Calu3 (cell line): ENCODE measurements at places on chromosomes 5 and 9. TPM values are rescaled to one million over a fixed set of nuclear protein-coding genes. Genes with fewer than 3 reads are reported as not detected.

Gene SLC9A3
- 1.1 and 2.0 TPM in 2 replicates for total RNA-seq

Gene SLC46A2
- total RNA-seq = not detected in 2 replicates

DNA sequence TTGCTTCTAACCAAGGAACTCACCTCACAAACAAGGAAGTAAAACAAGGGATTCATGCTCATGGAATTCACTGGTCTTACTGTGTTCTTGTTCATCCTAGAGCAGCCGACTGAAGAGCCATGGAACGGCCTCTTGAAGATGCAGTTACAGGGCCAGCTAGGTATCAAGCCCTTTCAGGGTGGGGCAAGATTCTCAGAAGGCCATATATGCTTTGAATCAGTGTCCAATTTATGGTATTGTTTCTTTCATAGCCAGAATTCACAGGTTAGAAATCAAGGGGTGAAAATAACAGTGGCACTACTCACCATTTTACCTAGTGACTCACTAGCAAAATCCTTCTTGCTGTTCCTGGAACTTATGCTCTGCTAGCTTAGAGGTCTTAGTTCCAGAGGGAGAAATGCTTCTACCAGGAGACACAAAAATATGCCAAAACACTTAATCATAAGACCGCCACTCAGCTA lies 159.5 kb upstream of the CDH10 start:
- no peak overlapping the region for H3K27ac ChIP-seq
- no peaks in the 10 kb centered on the region for H3K36me3 ChIP-seq
- no peaks in the 10 kb centered on the region for H3K27me3 ChIP-seq
- H3K4me1 ChIP-seq = no peaks in the 10 kb centered on the region
- H3K4me3 ChIP-seq = no peak overlapping the region

DNA sequence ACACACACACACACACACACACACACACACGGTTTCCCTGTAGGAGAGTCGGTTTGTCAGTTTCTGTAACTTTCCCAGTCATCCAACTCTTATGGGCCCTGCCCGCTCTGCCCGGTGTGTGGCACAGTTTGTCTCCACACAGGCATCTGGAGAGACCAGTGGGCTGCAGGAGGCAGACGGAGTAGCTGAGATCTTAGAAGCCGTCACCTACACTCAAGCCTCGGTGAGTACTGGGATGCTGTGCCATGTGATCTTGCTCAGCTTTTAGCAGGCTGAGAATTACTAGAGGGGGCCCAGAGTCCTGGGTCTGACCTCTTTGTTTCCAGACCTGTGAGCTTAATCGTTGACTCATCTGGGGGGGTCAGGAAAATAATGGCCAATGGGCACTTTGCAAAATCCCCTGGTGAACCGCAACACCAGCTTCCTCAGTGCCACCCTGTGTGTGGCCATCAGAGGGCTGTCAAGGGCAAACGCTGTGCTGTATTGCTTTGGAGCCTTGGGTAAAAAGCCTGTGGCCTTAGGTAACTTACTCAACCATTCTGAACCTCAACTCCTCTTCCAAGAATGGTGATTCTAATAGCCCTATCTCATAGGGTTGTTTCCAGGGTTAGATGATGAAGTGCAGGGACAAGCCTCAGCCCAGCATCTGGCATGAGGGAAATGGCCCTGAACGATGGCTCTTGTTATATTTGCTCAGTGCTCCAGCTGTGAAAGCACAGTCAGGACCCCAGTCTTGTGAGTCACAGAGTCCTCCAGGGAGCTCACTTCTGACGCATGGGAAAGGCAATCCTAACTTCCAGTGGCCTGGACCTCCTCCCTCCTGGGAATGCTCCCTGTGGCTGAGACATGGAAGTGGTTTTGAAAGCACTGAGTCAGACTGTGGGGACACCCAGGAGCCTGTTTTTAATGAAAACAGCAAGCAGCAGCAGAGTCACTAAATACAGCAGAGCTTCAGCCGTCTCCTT lies 45.6 kb downstream of the COL15A1 start:
- H3K27me3 ChIP-seq = peaks cover 53% of the 10 kb centered on the region
- H3K27ac ChIP-seq = no peak overlapping the region
- DNase-seq = no peak
- no peaks in the 10 kb centered on the region for H3K36me3 ChIP-seq

Gene RABGAP1
- total RNA-seq = 55.7 and 57.9 TPM in 2 replicates

DNA sequence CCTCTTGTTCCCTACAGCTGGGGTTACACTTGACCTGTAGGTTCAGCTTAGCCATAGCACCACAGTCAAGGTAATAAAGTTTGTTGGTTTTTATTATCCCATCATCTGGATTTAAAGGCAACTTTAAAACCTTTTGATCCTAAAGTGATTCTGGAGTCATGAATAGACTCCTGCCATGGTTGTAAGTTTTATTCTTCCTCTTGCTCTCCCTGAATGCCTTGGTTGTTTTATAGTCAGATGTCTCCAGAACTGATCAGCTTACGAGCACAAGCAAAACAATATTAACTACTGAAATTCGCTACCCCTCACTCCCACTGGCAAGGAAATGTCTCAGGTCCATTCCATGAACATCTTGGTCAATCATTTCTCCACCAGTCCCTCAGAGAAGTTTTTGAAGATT lies 1328.6 kb downstream of the PTPRD start:
- H3K4me3 ChIP-seq = no peak overlapping the region
- H3K27ac ChIP-seq = no peak overlapping the region
- H3K36me3 ChIP-seq = no peaks in the 10 kb centered on the region
- H3K27me3 ChIP-seq = no peaks in the 10 kb centered on the region
- H3K4me1 ChIP-seq = no peaks in the 10 kb centered on the region
- no peak for DNase-seq

- no peaks in the 10 kb centered on the region for H3K27me3 ChIP-seq
- peaks cover 6% of the 10 kb centered on the region for H3K36me3 ChIP-seq
- H3K4me1 ChIP-seq = peaks cover 38% of the 10 kb centered on the region
- H3K27ac ChIP-seq = peak overlapping the region; percentile 82
Measured at GRCh38 chr9:69898714-69899209, 78.1 kb downstream of the CFAP95 start.

DNA sequence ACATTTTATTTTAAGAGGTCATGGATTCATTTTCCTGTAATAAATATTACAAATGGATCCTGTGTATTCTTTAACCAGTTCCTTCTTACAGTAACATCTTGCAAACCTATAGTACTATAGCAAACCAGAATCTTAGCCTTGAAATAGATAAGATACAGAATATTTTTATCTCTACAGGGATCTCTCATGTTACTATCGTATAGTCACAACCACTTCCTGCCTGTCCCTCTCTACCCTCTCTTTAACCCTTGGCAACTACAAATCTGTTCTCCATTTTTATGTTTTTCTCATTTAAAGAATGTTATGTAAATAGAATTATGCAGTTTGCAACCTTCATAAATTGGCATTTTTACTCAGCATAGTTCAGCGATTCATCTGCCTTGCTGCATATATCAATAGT lies 454.0 kb downstream of the DIRAS2 start:
- H3K4me3 ChIP-seq = no peak overlapping the region
- no peaks in the 10 kb centered on the region for H3K36me3 ChIP-seq
- no peaks in the 10 kb centered on the region for H3K27me3 ChIP-seq
- H3K27ac ChIP-seq = no peak overlapping the region
- no peaks in the 10 kb centered on the region for H3K4me1 ChIP-seq

Gene ADAMTS6
- total RNA-seq = 0.86 and 1.2 TPM in 2 replicates

DNA sequence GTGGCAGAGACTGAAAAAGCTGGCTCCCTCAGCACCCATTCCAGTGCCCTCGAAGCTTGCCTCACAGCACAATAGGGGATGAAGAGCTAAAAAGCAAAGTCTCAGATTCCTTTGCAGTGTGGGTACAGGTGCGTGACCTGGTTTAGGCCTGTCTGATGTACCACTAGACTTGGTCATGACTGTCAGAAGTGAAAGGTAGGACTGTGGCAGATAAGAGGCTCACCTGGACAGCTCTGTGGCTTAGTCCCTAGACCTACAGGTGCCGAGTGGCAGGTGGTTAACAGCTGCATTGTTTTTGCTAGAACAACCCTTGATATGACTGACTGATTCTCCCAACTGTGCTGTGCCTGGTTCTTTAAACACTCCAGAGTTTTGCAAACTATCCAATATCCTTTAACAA lies 14.7 kb upstream of the SFXN1 start:
- no peak overlapping the region for H3K27ac ChIP-seq
- no peak for DNase-seq
- H3K36me3 ChIP-seq = no peaks in the 10 kb centered on the region

Gene INSL4
- total RNA-seq = 0.44 and 0.54 TPM in 2 replicates

- H3K36me3 ChIP-seq = no peaks in the 10 kb centered on the region
- no peaks in the 10 kb centered on the region for H3K4me1 ChIP-seq
- DNase-seq = no peak
- H3K4me3 ChIP-seq = no peak overlapping the region
- H3K27ac ChIP-seq = no peak overlapping the region
Measured at GRCh38 chr5:110716247-110717245, 9.9 kb downstream of the TMEM232 start.

- peak; percentile 54 for DNase-seq
- no peaks in the 10 kb centered on the region for H3K27me3 ChIP-seq
- no peaks in the 10 kb centered on the region for H3K36me3 ChIP-seq
- no peaks in the 10 kb centered on the region for H3K4me1 ChIP-seq
- H3K27ac ChIP-seq = no peak overlapping the region
- H3K4me3 ChIP-seq = no peak overlapping the region
Measured at GRCh38 chr5:54217826-54218503, 92.4 kb downstream of the ARL15 start.
